NCI-H526 (cell line): ENCODE measurements at places on chromosomes 13 and 19.

GRCh38 chr19:28042516-28042915 is 1170.4 kb downstream of the UQCRFS1 start:
- no peak for DNase-seq

DNA sequence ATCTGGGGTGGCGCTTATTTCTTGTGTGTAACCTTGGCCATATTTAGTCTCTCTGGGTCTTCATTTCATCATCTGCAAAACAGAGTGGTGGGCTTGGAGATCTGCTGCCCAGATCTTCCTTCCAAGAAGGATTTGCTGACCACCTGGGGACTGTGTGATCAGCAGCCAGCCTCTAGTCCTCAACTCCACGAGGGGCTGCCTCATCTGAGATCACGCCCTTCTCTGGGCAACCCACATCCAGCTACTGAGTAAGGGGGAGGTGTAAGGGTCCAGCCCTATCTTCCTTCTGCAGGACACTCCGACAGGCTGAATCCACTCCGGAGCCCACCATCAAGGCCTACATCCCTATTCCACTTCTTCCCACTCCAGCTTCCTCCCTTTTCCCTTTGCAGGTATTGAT is 57.9 kb downstream of the CHST8 start:
- DNase-seq = no peak

- DNase-seq = no peak
These were observed 502.7 kb upstream of the HTR2A start for GRCh38 chr13:47399599-47399998.

DNA sequence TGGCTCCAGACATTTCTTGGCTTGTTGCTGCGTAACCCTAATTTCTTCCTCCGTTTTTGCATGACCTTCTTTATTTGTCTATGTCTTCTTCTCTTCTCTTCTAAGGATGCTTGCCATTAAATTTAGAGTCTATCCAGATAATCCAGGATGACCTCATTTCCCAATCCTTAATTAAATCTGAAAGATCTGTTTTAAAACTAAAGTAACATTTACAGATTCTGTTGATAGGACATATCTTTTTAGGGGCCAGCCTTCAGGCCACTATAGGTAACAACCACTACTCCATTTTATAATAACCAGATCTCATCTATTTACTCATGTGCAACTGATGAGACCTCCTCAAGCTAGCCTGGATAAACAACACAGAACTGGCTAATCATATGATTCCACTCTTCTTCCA is 490.5 kb upstream of the SLC10A2 start:
- DNase-seq = no peak

GRCh38 chr19:28039677-28040381 is 1173.1 kb downstream of the UQCRFS1 start:
- peak; percentile 37 for DNase-seq

- no peak for DNase-seq
These were observed 199.6 kb downstream of the OXGR1 start for GRCh38 chr13:96794669-96795068.

DNA sequence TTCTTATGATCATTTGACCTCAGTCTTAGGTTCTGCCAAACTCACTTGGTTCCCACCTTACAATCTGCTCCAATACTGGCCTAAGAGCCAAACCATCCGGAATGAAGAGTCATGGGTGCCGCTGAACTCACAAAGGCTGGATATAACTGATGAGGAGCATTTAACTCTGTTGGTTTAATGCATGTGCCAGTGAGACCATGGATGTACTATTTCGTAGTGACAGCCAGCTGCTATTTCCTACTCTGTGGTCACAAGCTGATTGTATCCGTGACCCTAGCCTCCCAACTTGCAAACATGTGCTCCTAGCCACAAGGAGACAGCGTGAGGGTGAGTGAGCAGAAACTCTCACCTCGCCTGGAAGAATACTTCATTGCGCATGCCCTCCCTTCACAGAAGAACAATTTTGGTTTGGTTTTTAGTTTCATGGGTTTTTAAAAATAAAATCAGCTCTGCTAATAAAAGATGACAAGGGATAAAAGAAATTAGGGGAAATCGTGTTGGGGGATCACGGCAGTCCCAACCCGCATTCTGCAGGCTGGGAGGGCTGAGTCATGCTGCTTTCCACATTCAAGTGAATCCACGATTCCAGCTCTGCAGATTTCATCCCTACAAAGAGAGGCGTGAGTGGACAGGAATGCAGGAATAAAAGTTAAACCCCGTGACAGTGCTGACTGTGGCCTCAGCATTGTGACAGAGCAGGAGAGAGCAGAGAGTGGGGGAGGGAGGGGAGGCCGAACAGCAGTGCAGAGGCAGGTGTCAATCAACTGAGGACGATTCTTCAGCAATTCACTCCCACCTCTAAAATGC is 66.8 kb upstream of the RAP2A start:
- DNase-seq = no peak

DNA sequence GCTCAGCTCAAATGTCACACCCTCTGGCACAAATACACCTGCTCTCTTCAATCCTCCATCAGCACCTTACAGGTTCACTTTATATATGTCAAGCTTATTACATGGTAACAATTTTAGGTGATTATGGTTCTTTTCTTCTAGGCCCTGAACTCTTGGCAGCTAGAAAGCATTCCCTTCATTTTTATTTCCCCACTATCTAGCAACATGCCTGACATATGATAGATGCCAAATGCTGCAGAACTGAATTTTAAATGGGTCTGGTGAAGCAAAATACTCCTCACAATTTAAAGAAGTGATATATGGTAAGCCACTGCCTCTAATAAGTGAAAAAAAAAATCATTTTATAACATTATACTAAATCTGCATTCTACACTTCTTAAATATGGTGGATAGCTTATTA is 95.2 kb downstream of the USP12 start:
- DNase-seq = no peak
